ENCODE measurements at places on chromosomes 6 and 20.

GRCh38 chr6:72414657-72415056 is 207.2 kb upstream of the KCNQ5 start:
- no peak for DNase-seq

- no peak for DNase-seq
Measured at GRCh38 chr6:104095661-104096416, 763.9 kb downstream of the HACE1 start.

DNA sequence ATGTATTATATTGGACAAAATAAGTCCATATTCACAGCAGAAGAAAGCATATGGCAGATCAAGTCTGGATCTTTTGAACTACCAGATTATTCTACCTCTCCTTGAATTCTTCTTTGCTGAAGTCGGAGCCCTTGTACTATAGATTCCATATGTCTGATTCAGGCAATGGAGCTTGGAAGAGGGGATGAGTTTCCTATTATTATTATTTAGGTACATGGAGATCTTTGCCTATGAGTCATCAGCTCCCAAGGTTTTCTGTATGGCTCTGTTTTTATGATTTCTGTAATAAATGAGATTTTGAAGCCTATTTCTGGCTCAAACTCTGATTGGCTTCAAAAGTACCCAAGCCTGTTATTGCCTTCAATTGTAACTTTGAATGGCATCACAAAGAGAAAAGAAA is 72.0 kb downstream of the OPRM1 start:
- no peak for DNase-seq

- DNase-seq, result peak; percentile 83
Measured at GRCh38 chr6:72363844-72364740, 257.8 kb upstream of the KCNQ5 start.

DNA sequence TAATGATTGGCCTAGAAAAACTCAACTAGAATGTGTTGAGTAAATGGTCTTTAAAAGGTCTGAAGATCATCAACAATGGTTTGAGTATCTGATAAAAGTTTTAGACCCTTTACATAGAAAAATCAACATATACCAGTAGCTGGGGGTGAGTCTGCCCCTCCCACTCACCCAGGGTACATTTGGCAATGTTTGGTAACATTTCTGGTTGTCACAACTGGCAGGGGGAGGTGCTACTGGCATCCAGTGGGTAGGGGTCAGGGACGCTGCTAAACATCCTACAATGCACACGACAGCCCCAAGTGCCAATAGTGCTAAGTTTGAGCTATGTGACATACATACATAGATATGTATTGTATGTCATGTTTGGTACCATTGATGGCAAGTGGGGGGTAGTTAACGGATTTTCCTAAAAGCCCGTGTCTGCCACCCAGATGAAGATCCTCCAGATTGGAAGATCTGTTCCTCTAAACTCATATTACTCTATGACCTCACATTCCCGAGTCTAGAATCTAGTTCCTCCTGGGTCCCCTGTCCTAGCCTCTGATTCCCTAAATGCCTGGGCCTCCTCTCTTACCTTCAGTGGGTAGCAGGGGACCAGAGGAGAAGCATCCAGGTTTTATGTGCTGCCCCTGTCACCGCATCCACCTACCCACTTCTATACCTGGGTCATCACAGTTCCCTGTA is 2.5 kb upstream of the MMP9 start:
- no peak for DNase-seq

- DNase-seq, result no peak
Measured at GRCh38 chr6:32045811-32046449, 7.7 kb downstream of the CYP21A2 start.

DNA sequence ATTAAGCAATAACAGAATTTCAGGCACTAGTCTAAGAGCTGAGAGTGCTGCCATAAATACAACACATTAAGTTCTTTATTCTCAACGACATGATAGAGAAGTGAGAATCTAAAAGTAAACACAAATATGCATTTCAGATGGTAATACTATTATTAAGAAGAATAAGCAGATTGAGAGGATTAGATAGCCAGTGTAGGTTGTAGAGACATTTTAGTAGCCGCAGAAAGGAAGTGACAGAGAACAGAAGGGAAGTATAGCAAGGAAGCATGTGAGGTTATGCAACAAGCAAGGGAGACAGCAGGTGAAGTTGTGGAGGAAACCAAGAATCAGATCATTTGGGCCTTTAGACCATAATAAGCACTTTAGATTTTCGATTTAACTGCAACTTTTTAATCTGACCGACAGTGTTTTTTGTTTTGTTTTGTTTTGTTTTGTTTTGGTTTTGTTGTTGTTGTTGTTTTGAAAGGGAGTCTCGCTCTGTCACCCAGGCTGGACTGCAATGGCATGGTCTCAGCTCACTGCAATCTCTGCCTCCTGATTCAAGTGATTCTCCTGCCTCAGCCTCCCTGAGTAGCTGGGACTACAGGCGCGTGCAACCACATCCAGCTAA is 737.0 kb upstream of the ADGRB3 start:
- DNase-seq, result no peak

DNA sequence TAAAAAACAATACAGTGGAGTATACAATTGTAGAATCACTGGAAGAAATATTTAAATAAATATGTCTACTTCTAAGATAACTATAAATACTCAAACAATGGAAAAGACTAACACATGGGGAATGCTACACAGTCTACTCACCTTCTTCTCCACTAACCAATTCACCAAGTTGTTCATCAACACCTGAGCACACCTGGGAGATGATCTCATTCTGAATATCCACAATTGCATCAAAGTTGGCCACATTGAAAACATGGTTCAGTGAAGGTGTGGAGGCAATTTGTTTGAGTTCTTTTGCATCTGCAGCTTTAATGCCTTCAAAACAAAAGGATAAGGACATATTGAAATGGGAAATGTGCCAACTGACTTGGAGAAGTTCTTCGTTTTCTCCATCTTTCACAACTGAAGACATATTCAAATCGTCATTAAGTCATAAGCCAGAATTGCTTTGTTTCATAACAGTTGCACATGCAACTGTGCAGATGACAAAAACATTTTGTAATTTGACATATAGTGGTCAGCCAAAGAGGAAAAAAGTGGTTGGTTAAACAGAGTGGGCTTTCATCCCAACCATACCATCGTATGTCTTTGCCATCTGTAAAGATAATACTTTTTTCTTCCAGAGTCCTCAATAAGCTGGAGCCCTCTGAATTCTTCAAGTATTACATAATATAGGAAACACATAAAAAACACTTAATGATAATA is 17.5 kb downstream of the COL12A1 start:
- no peak for DNase-seq

- no peak for DNase-seq
Measured at GRCh38 chr20:37803438-37804307, 99.3 kb upstream of the VSTM2L start.

- DNase-seq, result no peak
Measured at GRCh38 chr6:16521528-16521927, 239.7 kb downstream of the ATXN1 start.

GRCh38 chr20:6265204-6265904 is 142.5 kb upstream of the FERMT1 start:
- DNase-seq, result peak; percentile 18

- peak; percentile 4 for DNase-seq
Measured at GRCh38 chr6:88704980-88705379, 258.4 kb downstream of the RNGTT start.

Data from AG09309 (cell line).